ENCODE measurements at places on chromosomes 4 and X.

- peak; percentile 5 for DNase-seq
These were observed 165.3 kb downstream of the BTC start for GRCh38 chr4:74628852-74629620.

GRCh38 chr4:7303561-7303960, 111.2 kb downstream of the SORCS2 start:
- no peak for DNase-seq

GRCh38 chr4:81003597-81004111, 26.9 kb upstream of the BMP3 start:
- no peak for DNase-seq

GRCh38 chr4:110344165-110344564, 131.8 kb upstream of the ENPEP start:
- DNase-seq: peak; percentile 31

DNA sequence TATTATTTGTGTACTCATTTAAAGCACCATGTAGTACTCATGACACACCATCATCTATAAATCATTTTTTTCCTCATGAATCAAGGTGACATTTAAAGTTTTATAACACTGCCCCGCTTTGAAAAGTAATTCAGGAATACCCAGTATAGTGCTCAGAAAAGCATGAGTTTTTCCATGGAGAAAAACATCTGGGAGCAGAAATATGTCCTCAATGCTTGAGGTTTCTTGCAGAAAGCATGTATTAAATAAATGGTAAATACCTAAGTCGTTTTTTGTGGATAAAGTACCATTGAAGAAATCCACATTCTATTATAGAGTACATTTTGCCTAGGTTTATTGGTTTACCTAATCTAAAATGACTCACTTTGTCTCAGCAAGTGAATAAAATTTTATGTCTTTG, 66.2 kb downstream of the UBA6 start:
- DNase-seq: no peak

GRCh38 chr4:156931267-156931666, 40.3 kb downstream of the PDGFC start:
- DNase-seq: peak; percentile 83

- no peak for DNase-seq
These were observed 16.0 kb downstream of the SCLT1 start for GRCh38 chr4:129077326-129077725.

GRCh38 chrX:17056868-17057608, 110.6 kb downstream of the REPS2 start:
- no peak for DNase-seq

- no peak for DNase-seq
These were observed 3.0 kb upstream of the IRF2 start for GRCh38 chr4:184477201-184477999.

DNA sequence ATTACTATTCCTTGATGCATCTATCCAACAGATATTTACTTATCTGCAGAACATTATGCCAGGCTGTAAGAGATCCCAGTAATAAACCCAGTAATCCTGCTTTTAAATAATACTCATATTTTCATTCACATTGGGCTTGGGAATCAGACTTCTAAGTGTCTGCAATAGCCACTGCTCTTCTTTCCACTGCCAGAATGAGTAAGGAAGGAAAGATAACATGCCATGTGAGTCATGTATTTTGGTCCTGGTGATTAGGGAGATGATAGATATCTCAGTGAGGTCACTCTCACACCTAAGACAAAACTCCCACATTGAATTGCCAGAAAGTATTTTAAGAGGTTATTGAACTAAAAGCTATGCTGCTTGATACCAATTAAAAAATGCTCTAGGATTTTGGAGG, 13.9 kb upstream of the HEPH start:
- DNase-seq: no peak

DNA sequence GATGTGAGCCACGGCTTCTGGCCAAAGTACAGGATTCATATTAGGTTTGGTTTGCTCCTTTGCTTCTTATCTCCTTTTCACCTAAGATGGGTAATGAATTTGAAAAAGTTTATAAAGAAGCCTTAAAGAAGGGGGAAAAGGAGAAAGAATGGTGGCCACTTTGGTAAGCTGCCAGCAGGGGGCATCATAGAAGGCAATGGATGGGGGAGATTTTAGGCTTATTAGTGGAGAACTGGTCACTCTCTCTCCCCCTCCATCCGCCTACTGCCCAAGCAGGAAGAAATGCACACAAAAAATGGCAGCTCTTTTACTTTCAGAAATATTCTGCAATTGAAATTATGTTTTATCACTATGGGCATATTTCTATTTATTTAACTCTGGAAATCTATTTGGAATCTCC, 32.0 kb downstream of the SPARCL1 start:
- no peak for DNase-seq

- peak; percentile 90 for DNase-seq
These were observed 161.5 kb downstream of the SOWAHB start for GRCh38 chr4:76736414-76736813.

DNA sequence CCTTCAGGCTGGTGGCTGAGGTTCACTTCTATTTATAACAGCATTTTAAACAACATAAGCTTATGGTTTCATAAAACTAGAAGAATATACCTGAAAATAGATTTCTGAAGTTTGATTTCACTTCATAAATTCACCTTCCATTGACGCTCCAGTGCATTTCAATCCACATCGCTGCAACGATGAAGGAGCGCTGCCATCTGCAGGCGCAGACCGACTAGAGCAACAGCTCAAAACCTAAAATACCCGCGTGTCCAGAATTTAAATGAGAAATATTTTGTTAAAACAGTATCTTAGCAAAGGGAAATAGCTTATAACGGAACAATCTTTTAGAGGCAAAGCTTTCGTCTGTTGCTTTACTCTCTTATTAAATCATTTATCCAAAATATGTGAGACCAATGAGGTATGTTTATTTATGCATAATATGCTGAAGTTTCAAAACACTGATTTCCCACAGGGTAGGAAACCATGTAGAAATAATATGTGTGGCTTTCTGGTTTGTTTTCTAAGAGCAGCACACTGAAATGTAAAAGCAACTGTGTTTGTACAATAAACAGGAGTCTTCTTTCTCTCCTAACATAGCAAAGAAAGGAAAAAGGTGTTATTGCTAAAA, 816.4 kb upstream of the FRG1 start:
- peak; percentile 55 for DNase-seq

- peak; percentile 78 for DNase-seq
These were observed 1.8 kb downstream of the SEPTIN6 start for GRCh38 chrX:119690921-119691716.

- DNase-seq: peak; percentile 4
These were observed 38.8 kb upstream of the TADA2B start for GRCh38 chr4:7004331-7004730.

DNA sequence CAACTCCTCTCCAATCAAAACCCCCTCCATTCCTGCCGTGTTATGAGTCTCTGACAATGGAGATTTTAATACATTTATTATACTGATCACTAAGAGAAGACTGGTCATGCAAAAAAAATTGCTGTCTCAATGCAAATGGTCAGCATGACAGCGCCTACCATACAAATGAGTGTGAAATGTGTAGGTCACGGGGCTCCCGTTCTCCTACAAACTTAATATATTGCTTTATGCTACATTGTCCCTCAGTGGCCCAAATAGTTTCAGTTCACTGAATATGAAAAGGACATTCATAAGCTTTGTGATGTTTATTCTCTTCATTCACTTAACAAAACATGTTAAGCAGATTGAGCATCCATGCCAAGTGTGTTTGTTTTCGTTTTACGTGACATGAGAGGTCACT, 116.1 kb downstream of the SPANXN3 start:
- no peak for DNase-seq

DNA sequence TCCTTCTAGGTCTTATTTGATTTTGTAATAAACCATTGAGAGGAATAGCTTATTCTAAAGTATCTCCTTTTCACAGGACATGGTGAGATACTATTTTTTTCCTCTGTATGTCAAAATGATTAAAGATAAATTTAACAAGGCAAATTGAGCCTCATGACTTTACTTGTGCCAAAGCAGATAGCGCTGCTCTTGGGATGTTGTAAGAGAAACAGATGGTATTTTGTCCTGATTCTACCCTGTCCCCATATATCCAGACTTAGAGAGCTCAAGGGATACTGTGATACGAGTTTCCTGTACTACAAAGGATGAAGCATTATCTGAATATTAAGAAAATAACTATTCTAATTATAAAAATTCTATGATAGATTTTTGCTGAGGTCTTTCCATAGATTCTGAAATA, 34.0 kb downstream of the EMCN start:
- DNase-seq: no peak

DNA sequence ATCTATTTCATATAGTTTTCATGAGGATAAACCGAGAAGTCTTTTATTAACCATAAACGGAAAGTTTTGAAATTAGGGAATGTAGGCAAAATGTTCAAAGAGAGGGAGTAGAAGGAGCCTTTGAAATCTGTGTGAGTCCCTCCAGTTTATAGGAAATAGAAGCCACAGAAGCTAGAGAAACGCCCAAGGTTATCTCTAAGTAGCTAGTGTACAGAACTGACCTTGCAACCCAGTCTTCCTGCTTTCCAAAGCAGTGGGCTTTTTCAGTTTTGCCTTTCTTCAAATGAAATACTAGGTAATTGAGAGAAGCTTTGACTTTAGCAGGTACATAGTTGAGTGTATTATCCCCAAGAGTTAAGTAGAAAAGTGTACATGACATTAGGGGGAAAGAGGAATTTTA, 39.4 kb downstream of the STIM2 start:
- DNase-seq: no peak

- DNase-seq: no peak
These were observed 49.9 kb downstream of the TBC1D9 start for GRCh38 chr4:140706276-140706625.

- DNase-seq: no peak
These were observed 180.4 kb downstream of the NR3C2 start for GRCh38 chr4:148261848-148262247.

DNA sequence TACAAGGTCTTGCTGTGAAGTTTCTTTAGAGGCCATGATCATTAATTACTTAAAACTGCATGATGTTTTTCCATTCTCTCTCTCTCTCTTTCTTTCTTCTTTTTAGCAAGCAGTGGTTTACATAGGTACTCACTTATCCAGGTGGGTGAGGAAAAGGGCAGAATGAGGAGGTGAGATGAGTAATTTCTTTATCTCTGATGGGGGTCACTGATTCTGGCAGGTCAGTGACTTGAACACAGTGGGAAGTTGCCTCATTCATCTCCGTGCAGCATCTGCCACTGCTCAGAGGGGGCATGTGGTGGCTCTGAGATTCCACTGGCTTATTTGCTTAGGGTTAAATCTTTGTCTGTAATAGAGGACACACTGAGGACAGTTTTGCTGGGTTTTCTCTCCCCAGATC, 62.6 kb downstream of the FAM114A1 start:
- no peak for DNase-seq

- DNase-seq: no peak
These were observed 212.6 kb upstream of the RASGEF1B start for GRCh38 chr4:81684352-81684751.

DNA sequence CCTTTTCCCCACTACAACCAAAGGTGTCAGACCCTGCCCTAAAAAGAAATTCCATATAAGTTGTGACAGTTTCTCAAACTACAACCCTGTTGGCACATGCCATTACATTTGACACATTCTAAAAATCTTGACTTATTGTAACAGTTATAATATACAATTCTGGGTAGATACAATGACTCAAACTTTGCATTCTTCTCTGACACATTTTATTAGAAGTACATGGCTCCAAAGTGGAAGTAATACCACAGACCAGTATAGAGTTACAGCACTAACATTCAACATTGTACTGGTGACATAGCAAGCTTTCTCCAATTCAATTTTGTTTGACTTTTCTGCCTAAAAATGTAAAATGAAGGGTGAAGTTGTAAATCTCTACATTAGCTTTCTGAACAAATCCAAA, 196.6 kb upstream of the ETNPPL start:
- DNase-seq: peak; percentile 68

DNA sequence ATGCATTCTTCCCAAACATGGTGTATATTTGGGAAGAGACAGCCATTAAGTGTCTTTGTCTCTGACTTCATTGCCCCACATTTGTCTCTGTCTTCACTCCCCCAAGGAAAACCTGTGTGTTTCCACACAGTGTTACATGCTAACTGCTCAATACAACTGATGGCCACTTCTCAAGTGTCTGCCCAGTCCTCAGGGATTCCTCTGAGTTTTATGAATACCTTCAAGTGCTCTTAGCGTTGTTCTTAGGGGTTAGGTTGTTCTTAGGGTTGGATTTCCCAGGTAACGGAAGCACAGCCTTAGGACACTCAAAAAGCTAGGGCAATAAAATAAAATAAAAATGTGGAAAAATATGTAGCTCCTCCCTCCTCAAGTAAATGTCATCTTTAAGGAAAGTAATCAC, 64.7 kb upstream of the PLAC8 start:
- no peak for DNase-seq

GRCh38 chr4:11715753-11716521, 287.2 kb upstream of the HS3ST1 start:
- no peak for DNase-seq

GRCh38 chrX:103927030-103927429, 35.4 kb upstream of the TMSB15B start:
- no peak for DNase-seq

- DNase-seq: peak; percentile 68
These were observed 13.9 kb downstream of the TMEM165 start for GRCh38 chr4:55409468-55410171.

GRCh38 chr4:113336556-113336955, 287.1 kb downstream of the ANK2 start:
- no peak for DNase-seq

DNA sequence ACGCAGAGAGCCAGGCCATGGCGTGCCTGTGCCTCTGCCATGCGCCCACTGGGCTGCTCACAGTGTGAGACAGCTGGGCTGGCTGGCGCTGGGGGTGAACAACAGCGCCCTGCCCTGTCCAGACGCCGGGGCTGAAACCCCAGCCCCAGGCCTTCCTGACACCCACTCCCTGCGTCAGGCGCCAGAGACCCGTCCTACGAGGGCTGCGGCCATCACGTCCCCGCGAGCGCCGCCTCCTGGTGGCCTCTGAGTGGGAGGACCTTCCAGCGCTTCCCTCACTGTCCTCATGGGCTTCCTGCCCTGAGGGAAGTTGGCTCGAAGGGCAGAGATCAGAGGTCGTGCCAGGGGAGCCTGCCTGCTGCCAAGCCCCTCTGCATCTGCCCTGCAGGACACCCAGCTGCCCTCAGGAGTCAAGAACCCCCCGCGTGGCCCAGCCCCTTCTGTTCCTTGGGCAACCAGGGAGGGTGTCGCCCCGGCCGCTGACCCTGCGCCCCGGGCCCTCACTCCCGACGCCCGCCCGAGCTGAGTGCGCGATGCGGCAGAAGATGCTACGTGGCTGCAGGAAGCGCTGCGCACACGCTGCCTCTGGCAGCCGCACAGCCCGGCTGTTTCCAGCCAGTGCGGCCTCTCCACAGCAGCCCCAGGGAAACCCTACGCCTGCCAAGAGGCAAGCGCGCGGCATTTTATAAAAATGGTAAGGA, 16.2 kb downstream of the NELFA start:
- DNase-seq: peak; percentile 7

- no peak for DNase-seq
These were observed 143.6 kb upstream of the TEX13C start for GRCh38 chrX:125175991-125176584.

Data from fibroblast of skin of abdomen (primary cell).